ENCODE measurements at places on chromosomes 7 and 10.

DNA sequence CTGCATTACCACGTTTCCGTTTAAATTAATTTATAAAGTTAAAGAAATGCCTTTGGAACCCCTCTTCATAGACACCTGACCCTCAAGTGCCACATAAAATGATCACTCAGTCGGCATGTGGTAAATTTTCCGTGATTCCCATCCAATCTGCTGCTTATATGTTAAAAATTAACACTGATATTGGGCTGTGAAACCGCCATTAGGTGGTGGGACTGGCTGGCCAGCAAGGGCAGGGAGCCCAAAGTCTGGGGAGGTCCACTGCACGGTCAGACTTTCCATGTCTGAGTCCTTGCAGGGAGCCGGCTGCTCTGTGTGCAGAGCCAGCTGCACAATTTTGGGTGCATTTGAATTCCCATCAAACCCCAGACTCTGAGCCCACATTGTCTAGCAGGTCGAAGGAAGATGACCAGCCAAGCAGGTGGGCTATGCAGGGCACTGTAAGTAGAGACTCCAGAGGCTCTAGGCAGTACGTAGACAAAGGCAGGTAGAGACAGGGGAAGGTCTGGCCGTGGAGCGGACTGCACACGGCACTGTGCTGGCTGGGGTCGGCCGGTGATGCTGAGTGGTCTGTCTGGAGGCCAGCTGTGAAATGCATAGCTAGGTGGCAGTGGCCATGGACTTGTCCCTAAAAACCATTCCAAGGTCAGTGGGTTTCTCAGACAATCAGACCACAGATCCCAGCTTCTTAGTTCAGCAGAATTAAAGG, 122.9 kb downstream of the SH3PXD2A start:
- DNase-seq = no peak

DNA sequence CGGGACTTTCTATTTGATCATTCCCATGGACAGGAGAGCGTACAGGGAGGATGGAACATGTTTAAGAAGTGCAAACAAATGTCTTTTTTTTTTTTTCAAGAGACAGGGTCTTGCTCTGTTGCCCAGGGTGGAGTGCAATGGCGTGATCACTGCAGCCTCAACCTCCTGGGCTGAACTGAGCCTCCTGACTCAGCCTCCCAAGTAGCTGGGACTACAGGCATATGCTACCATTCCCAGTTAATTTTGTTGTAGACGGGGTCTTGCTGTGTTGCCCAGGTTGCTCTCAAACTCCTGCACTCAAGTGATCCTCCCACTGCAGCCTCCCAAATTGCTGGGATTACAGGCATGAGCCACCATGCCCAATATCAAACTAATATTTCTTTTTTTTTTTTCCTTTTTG, 40.5 kb downstream of the SPDYE5 start:
- no peak for DNase-seq

GRCh38 chr10:117237401-117237991, 3.4 kb upstream of the SLC18A2 start:
- no peak for DNase-seq

- DNase-seq = no peak
Measured at GRCh38 chr7:24129597-24129996, 154.4 kb upstream of the NPY start.

GRCh38 chr7:100464210-100464660, at the start of gene SPACDR:
Gene SPACDR, minus strand, starts transcription at chr7:100464260. Its CDS starts 235 bp downstream, at chr7:100464025.
- DNase-seq = no peak

- no peak for DNase-seq
Measured at GRCh38 chr7:28065308-28065707, 115.3 kb downstream of the JAZF1 start.

GRCh38 chr10:49310460-49310859, 11.5 kb downstream of the C10orf71 start:
- no peak for DNase-seq
